Stimulated activated CD4-positive, alpha-beta T cell treated with anti-CD3 and anti-CD28 coated beads, Interleukin-4, amount 100 ng/mL, for 24 hours (primary cell): ENCODE measurements at places on chromosomes 2 and 18.

GRCh38 chr2:77457665-77458064, 64.5 kb downstream of the LRRTM4 start:
- DNase-seq, result no peak

DNA sequence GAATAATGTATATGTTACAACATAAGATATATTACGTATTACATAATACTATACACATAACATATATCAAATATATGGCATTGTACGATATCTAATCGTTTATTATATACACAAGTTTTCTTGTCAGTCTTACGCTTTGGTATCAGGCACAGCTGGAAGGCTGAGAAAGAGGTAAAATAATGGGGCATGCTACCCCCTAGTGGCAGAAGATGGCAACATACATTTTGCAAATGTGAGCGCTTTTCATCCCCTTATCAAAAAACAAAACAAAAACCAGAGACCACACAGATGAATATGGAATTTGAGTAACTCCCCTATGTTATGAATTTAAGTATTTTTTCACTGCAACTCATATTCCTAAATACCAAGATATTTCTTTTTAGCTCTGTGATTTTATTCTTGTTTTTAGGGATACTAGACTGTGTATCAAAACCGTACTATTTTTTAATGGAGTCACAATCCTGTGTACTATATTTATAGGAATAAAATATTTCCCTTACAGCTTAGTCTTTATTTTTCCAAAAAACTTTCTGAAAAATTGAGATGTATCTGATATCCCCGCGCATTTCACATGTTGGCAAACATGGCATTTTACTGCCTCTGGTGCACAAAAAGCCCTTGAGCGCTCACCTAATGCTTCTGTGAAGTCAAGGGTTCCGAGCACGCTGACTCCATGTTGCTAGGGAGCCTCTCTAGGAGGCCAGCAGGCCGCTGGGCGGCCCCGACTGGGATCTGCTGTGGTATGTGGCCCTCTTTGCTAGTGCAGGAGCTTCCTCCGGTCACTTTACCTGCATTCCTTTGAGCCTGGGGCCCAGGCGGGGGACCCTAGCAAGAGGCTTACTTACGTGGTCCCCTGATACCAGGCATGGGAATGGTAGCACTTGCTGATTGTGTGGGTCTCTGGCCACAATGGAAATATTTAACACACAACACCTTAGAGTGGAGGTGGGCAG, 62.5 kb downstream of the SLC4A3 start:
- peak; percentile 42 for DNase-seq

- no peak for DNase-seq
Observed at GRCh38 chr2:195364015-195364965, 292.7 kb upstream of the SLC39A10 start.

GRCh38 chr2:12577567-12578253, 139.0 kb upstream of the TRIB2 start:
- no peak for DNase-seq

GRCh38 chr2:241776336-241777169, at the start of gene GAL3ST2:
Gene GAL3ST2, plus strand, starts transcription at chr2:241776822. Its CDS starts 134 bp downstream, at chr2:241776956.
- no peak for DNase-seq
